CD4-positive, CD25-positive, alpha-beta regulatory T cell (primary cell): ENCODE measurements at places on chromosomes 4 and X. TPM values are rescaled to one million over a fixed set of nuclear protein-coding genes. Genes with fewer than 3 reads are reported as not detected.

GRCh38 chr4:176840166-176840565, 47.4 kb upstream of the VEGFC start:
- no peak overlapping the region for H3K4me3 ChIP-seq
- H3K36me3 ChIP-seq: no peaks in the 10 kb centered on the region
- H3K4me1 ChIP-seq: no peaks in the 10 kb centered on the region
- no peak for DNase-seq

The HTATSF1 gene
- 32.9 TPM for total RNA-seq

The CLIC2 gene
- total RNA-seq: 1.2 TPM

- no peak overlapping the region for H3K27ac ChIP-seq
- H3K27me3 ChIP-seq: no peaks in the 10 kb centered on the region
- DNase-seq: no peak
- no peak overlapping the region for H3K4me3 ChIP-seq
Observed at GRCh38 chr4:133856731-133857355, 344.7 kb downstream of the PABPC4L start.

GRCh38 chrX:71239781-71240180, 14.2 kb downstream of the ZMYM3 start:
- no peaks in the 10 kb centered on the region for H3K4me1 ChIP-seq
- H3K4me3 ChIP-seq: no peak overlapping the region
- DNase-seq: no peak
- H3K36me3 ChIP-seq: peaks cover 33% of the 10 kb centered on the region
- no peak overlapping the region for H3K27ac ChIP-seq

The IL3RA gene
- 1.2 TPM for total RNA-seq

The DMD gene
- 2.8 TPM for total RNA-seq

The APELA gene
- total RNA-seq: not detected

GRCh38 chrX:138775517-138775916, 64.0 kb upstream of the FGF13 start:
- no peak overlapping the region for H3K27ac ChIP-seq
- no peaks in the 10 kb centered on the region for H3K36me3 ChIP-seq

DNA sequence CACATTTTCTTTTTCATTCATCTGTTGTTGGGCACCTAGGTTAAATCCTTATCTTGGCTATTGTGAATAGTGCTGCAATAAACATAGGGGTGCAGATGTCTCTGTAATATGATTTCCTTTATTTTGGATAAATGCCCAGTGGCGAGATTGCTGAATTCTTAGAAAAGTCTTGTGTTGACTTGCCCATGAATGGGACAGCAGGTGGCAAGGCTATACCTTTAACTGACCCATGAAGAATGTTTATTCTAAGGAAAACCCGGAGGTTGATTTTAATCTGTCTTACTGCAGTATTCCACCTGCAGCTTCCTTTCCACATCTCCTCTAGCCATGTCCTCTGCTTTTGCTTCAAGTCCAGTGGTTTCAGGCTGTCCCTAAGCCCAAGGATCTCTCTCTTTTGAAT, 220.6 kb downstream of the SNCA start:
- H3K4me1 ChIP-seq: no peaks in the 10 kb centered on the region
- no peak overlapping the region for H3K4me3 ChIP-seq
- no peaks in the 10 kb centered on the region for H3K36me3 ChIP-seq
- DNase-seq: no peak
